Activated naive CD8-positive, alpha-beta T cell treated with anti-CD3 and anti-CD28 coated beads for 36 hours (primary cell): ENCODE measurements at places on chromosomes 16 and 17. TPM values are rescaled to one million over a fixed set of nuclear protein-coding genes. Genes with fewer than 3 reads are reported as not detected.
A peak's percentile ranks its signal among the peaks of the same experiment; 100 is the strongest.

KRTAP4-5 gene
- not detected for total RNA-seq

DNA sequence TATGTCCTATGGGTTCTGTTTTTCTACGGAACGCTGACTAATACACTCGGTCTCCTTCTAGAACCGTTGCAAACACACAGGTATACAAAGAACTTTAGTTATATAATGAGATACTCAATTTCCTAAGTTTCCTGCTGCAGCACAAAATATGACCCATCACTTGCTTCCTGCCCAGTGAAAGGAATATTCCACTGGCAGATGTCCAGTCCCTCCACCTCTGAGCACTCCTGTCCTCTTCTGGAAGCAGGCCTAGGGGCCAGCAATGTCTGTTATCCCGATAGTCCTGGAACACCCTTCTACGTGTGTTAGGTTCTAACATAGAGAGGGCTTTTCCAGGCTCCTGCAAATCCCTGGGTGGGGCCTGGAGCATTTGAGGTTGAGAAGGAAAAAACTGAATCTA is 32.7 kb downstream of the ADAMTS18 start:
- no peaks in the 10 kb centered on the region for H3K36me3 ChIP-seq
- H3K27me3 ChIP-seq = peaks cover 13% of the 10 kb centered on the region
- no peaks in the 10 kb centered on the region for H3K4me1 ChIP-seq
- DNase-seq = no peak
- H3K27ac ChIP-seq = no peak overlapping the region

DNA sequence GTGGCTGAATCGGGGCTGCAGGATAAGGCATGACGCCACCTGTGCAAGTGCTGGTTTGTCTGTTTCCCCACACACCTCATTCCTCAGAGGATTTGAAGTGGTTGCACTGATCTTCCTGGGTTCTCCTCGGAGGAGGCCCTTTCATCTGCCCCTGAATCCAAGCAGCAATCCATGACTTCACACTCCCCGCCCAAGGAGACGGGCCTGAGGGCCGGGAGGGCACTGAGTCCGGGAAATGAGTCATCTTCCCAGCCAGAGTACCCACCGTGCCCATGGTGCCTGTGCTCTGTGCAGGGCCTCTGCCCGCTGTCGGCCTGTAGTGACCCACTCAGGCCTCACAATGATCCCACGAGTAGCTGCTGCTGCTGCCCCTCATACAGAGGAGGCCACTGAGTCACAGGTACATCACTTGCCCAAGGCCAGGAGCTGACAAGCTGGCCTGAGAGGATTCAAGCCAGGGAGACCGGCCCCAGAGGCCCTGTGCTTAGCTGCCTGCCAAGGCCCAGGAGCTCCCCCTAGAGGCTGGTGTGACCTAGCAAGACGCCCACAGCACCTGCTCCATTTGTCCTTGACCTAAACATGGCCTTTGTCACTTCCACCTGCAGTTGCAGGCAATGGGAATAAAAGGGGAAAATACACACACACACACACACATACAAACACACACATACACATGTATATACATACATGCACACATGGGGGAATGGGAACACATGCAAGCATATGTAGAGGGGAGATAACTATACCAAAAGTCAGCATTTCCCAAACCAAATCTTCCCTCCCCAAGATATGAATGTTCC is 240.0 kb downstream of the C16orf95 start:
- no peak overlapping the region for H3K27ac ChIP-seq
- no peaks in the 10 kb centered on the region for H3K27me3 ChIP-seq
- DNase-seq = peak; percentile 40
- no peak overlapping the region for H3K4me3 ChIP-seq

- H3K4me1 ChIP-seq = no peaks in the 10 kb centered on the region
- H3K27ac ChIP-seq = no peak overlapping the region
- H3K36me3 ChIP-seq = no peaks in the 10 kb centered on the region
- DNase-seq = no peak
- no peak overlapping the region for H3K4me3 ChIP-seq
These were observed 13.2 kb upstream of the ZNF469 start for GRCh38 chr16:88369447-88370008.

GRCh38 chr16:27458258-27458657 is 56.3 kb downstream of the IL21R start:
- no peak overlapping the region for H3K27ac ChIP-seq
- peaks cover 57% of the 10 kb centered on the region for H3K4me1 ChIP-seq
- H3K36me3 ChIP-seq = peaks cover 17% of the 10 kb centered on the region
- H3K4me3 ChIP-seq = no peak overlapping the region
- no peak for DNase-seq

DNA sequence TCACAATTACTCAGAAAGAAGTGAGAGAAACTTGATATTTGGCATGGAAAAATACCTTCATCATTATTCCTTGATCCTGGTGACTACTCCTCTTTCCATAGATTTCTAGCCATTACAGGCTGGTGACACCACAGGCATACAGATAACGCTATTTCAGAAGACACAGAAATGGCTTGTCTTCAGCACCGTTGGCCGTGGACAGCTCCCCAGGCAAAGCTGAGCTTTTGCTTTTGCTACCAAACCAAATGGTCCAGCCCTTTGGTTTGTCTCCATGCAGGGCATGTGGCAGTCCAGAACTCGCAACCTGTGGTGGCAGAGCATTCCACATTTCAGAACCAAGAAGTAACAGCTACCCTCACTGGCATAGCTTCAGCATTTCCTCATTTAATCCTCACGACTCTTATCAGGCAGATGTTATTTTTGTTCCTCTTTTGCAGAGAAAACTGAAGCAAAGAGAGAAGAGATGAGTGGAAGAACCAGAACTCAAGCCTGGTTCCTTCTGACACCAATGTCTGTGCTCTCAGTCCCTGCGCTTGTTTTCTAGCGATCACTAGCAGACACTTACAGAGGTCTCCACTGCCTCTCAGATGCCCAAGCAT is 55.5 kb downstream of the HS3ST4 start:
- DNase-seq = no peak
- H3K27me3 ChIP-seq = no peaks in the 10 kb centered on the region
- H3K36me3 ChIP-seq = peaks cover 1% of the 10 kb centered on the region
- no peak overlapping the region for H3K27ac ChIP-seq
- H3K4me3 ChIP-seq = no peak overlapping the region

GRCh38 chr17:58593123-58593522 is 78.7 kb upstream of the MTMR4 start:
- no peak overlapping the region for H3K27ac ChIP-seq
- H3K36me3 ChIP-seq = no peaks in the 10 kb centered on the region
- no peaks in the 10 kb centered on the region for H3K4me1 ChIP-seq

DNA sequence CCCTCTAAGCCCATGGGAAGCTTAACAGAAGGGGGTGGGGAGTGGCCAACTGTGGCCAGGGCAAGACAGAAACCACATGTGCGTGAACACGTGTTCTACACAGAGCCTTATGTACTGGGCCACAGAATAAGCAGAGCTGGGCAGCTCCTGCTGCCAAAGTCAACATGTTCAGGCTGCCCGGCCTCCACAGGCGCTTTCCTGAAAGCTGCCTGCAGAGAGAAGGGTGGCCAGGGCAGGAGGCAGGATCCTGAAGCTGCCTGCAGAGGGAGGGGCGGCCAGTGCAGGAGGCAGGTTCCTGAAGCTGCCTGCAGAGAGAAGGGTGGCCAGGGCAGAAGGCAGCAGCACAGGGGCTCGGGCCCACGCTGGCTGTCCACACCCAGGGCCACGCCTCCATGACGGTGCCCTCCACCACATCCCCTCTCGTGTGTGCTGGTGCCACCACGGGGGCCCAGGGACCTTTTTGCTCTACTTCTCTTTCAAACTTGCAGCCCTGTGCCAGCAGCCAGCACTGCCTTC is 79.5 kb downstream of the ANKRD11 start:
- peak overlapping the region; percentile 23 for H3K4me3 ChIP-seq
- peak overlapping the region; percentile 79 for H3K27ac ChIP-seq
- H3K4me1 ChIP-seq = peaks cover 77% of the 10 kb centered on the region
- DNase-seq = peak; percentile 42
- H3K36me3 ChIP-seq = peaks cover 22% of the 10 kb centered on the region

GRCh38 chr17:73705594-73705993 is 61.3 kb upstream of the SDK2 start:
- no peak for DNase-seq
- peaks cover 4% of the 10 kb centered on the region for H3K27me3 ChIP-seq
- no peak overlapping the region for H3K4me3 ChIP-seq
- H3K4me1 ChIP-seq = peaks cover 12% of the 10 kb centered on the region
- no peaks in the 10 kb centered on the region for H3K36me3 ChIP-seq
- H3K27ac ChIP-seq = no peak overlapping the region

DNA sequence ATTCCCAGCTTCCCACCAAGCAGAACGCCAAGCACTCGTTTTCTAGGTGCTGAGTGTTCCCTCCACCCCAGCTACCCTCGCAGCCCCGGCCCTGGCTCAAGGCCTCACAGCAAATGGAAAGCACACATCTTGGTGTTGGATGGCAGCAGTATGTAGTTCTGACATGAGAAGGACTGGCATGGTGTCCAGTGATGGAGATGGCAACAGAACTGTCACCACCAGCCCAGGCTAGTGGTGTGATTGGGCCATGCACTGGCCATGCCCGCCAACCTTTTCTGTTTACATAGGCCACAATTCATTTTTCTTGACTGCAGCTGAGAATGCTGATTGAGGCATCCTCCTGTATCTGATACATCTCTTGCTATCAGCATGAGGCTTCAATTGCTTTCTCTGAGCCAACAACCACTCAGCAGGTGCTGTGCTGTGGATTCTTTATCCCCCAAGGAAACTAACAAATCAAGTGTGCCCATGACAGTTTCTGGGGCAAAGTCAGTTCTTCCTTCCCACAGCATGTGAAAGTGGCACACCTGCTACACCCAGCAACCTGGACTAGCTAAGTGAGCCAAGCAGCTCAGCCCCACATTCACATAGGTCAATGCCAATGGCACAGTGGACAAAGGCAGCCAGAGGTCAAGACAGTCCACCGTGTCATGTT is 3.8 kb downstream of the SLC12A4 start:
- DNase-seq = no peak
- no peak overlapping the region for H3K4me3 ChIP-seq
- H3K27ac ChIP-seq = no peak overlapping the region
- H3K27me3 ChIP-seq = no peaks in the 10 kb centered on the region

GRCh38 chr16:15775663-15776304 is 81.0 kb downstream of the MYH11 start:
- no peaks in the 10 kb centered on the region for H3K4me1 ChIP-seq
- H3K36me3 ChIP-seq = no peaks in the 10 kb centered on the region
- H3K4me3 ChIP-seq = no peak overlapping the region
- H3K27ac ChIP-seq = no peak overlapping the region

RUNDC3A gene
- total RNA-seq = 0.08 TPM

DNA sequence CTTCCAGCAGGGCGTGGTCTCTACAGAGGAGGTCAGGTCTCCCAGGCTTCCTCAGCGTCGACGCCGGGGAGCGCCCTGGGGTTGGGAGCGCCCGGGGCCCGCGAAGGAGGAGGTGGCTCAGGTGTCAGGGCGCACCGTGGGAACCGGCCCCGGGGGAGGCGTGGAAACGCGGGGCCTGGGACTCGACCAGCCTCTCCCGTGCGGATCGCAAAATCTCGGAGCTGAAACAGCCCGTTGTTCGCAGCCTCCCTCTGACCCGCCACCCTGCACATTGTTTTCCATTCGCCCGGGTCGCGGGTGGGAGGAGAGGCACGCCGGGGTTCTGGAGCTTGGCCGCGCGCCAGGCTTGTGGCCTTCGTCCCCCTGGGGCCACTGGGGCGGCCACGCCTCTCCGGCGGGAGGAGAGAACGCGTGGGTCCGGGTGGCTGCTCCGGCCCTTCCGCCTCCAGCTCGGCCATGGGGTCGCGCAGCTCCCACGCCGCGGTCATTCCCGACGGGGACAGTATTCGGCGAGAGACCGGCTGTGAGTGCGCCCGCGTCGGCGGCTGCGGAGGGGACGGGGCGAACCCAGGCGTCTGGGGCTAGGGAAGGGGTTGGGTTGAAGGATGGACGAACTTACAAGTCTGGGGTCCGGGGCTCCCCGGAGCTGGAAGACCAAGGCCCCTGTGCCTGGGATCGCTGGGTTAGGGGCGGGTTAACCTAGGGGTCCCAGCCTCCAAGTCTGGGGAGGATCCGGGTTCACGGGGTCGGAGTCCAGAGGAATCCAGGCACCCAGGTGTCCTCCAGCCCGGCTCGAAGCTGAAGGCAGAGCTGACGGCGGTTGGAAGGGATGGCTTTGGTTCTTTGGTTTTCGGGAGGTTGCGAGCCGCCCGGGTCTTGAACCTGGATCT is at the start of gene CHP2:
Gene CHP2, plus strand, starts transcription at position 433 of the 890 bp plus-strand sequence. Its CDS starts 24 bp downstream, at position 457.
- peak; percentile 9 for DNase-seq
- no peak within 1 kb of the TSS for H3K27ac ChIP-seq
- no peaks in the 10 kb centered on the region for H3K4me1 ChIP-seq
- peaks cover 63% of the 10 kb centered on the region for H3K27me3 ChIP-seq
- no peaks in the 10 kb centered on the region for H3K36me3 ChIP-seq

GRCh38 chr16:48444574-48444973 is 59.4 kb upstream of the SIAH1 start:
- no peaks in the 10 kb centered on the region for H3K4me1 ChIP-seq
- H3K36me3 ChIP-seq = no peaks in the 10 kb centered on the region
- DNase-seq = no peak
- no peak overlapping the region for H3K4me3 ChIP-seq

DNA sequence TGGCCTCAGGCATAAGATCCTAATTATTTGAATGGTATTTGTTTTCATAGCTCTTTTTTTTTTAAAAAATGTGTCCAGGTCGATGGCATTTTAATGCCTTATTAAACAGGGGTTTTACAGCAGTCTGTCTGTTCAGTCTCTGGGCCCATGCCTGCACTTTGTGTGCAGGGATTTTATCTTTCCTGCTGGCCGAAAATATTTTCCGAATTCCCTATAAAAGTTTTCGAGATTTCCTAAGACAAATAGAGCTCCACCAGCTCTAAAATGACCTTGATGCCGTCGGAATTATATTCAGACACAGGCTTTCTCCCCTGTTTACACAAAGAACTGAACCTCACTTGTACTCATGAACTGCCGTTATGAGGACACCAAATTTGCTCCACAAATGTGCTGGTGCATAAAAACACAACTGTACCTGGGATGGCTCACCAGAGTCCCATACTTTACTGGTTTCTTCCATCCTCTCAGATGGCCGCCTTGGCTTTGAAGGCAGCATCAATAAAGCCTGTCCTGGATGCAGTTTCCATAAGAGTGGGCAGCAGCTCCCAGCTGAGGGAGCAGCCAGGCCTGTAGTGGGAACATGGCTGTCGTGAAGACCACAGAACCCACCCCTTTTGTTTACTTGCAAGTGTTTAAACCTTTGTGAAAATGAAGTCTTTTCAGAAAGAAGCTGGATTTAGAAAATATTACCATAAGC is 44.9 kb downstream of the TBX4 start:
- H3K36me3 ChIP-seq = no peaks in the 10 kb centered on the region
- peaks cover 3% of the 10 kb centered on the region for H3K4me1 ChIP-seq
- no peak overlapping the region for H3K27ac ChIP-seq
- no peak overlapping the region for H3K4me3 ChIP-seq

CACNG5 gene
- not detected for total RNA-seq

GRCh38 chr16:85583491-85584181 is 29.5 kb upstream of the GSE1 start:
- H3K27ac ChIP-seq = peak overlapping the region; percentile 92
- peak overlapping the region; percentile 49 for H3K4me3 ChIP-seq
- DNase-seq = peak; percentile 36
- peaks cover 4% of the 10 kb centered on the region for H3K36me3 ChIP-seq
- no peaks in the 10 kb centered on the region for H3K27me3 ChIP-seq

GRCh38 chr16:78386557-78387324 is 287.3 kb downstream of the WWOX start:
- H3K36me3 ChIP-seq = peaks cover 28% of the 10 kb centered on the region
- H3K4me3 ChIP-seq = no peak overlapping the region
- no peak overlapping the region for H3K27ac ChIP-seq
- H3K4me1 ChIP-seq = no peaks in the 10 kb centered on the region
- no peaks in the 10 kb centered on the region for H3K27me3 ChIP-seq
- no peak for DNase-seq

NOXO1 gene
- total RNA-seq = 0.35 TPM

CDH11 gene
- total RNA-seq = not detected

- peaks cover 57% of the 10 kb centered on the region for H3K4me1 ChIP-seq
- no peaks in the 10 kb centered on the region for H3K27me3 ChIP-seq
- peaks cover 18% of the 10 kb centered on the region for H3K36me3 ChIP-seq
- peak; percentile 36 for DNase-seq
- H3K27ac ChIP-seq = peak overlapping the region; percentile 54
These were observed 10.3 kb downstream of the HSPB9 start for GRCh38 chr17:42132941-42133340.

KRT39 gene
- total RNA-seq = not detected
